ENCODE measurements at places on chromosomes 1 and 21.

GRCh38 chr1:241551759-241552638 is 19.8 kb downstream of the KMO start:
- DNase-seq, result no peak

DNA sequence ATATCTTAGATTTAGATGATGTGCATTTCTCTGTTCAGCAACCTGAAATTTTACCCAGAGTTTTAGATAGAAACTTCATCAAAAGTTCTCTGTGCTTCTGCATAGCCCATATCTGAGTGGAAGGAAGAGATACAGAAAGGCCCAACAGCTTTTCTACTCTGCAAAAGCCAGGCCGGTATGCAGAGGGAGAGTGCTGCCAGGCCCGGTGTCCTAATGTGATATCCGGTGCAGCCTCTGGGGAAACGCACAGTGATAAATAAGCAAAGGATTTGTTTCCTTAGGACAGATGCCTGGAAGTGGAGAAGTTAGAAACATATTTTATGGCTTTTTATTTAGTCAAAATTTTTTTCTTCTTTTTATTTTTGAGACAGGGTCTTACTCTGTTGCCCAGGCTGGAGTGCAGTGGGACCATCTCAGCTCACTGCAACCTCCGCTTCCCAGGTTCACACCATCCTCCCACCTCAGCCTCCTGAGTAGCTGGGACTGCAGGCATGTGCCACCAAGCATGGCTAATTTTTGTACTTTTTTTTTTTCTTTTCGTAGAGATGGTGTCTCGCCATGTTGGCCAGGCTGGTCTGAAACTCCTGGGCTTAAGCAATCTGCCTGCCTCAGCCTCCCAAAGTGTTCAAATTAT is 145.8 kb downstream of the PATJ start:
- no peak for DNase-seq

- no peak for DNase-seq
These were observed 308.8 kb upstream of the USP24 start for GRCh38 chr1:55524006-55524405.

GRCh38 chr1:106268070-106268469 is 788.4 kb upstream of the PRMT6 start:
- DNase-seq, result no peak

DNA sequence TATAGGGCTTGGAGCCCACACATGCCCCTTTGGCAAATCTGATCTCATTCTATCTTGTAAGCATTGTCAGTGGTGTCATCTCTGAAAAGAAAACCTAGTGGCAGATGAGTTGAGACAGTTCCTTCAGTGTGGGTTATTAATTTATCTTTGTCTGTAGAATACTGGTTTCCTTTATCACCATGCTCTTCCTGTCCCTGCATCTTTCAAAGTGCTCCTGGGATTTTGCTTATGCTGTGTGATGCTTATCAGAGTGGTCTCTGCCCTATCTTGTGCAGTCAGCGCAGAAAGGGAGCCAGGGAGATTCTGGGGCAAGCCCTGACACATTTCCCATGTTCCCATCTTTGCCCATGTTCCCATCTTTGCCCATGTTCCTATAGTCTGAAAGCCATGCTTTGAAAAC is 402.9 kb downstream of the RWDD3 start:
- no peak for DNase-seq

DNA sequence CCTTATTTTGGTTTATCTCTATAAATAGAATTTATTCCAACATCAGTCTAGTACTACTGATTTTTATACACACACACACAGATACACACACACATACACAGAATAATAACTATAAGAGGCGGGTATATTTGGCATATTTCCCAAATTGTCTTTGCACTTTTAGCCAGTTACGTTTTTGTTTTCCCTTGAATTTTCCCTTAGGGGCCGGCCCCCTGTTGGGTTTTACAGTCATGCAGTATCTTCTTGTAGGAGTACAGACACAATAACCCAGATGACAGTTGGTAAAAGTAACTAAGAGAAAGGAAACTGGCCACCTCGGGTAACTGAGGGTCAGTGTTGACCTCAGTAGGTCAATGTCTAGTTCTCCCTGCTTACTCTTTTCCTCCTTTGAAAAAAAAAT is 50.9 kb downstream of the DISP1 start:
- DNase-seq, result no peak

- DNase-seq, result no peak
These were observed 99.5 kb downstream of the PRKAB2 start for GRCh38 chr1:147072482-147073432.

DNA sequence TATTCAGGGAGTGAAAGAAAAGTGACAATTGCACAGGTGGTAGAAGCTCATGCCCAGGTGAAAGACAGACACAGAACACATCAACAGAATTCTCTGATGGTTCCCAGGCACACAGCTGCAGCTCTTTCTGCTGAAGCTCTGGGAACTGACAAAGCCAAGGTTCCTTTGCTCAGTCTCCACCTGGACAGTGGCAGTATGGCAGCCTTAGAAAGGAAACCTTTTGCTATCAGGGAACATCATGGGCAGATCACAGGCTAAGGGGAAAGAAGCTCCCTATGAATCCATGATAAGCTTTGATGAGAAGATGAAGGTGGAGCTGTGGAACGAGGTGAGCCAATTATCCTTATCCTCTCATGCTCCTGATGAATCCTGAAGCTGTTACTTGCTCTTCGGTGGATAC is 1.2 kb downstream of the SPRR2B start:
- DNase-seq, result no peak

GRCh38 chr1:64223329-64224151 is 20.1 kb downstream of the UBE2U start:
- DNase-seq, result peak; percentile 65

DNA sequence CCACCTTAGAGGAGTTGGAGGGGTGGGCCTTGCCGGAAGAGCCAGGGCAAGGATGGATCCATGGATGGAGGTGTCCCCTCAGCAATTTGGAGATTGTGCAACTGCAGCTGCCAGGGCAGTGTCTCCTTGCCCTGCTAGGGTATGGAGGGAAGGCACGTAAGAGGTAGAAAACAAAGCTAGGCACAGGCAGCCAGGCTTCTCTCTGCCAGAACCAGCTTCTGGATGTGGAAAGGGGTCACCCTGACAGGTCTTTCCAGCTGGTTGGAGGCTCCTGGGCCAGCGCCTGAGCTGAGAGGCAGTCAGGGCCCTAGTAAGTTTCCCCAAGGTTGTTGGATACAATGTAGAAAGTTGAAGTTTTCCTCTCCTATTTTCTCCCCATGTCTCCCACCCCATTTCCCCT is 15.2 kb upstream of the SLC25A34 start:
- no peak for DNase-seq

GRCh38 chr1:211928993-211929637 is 98.6 kb upstream of the LPGAT1 start:
- DNase-seq, result no peak

DNA sequence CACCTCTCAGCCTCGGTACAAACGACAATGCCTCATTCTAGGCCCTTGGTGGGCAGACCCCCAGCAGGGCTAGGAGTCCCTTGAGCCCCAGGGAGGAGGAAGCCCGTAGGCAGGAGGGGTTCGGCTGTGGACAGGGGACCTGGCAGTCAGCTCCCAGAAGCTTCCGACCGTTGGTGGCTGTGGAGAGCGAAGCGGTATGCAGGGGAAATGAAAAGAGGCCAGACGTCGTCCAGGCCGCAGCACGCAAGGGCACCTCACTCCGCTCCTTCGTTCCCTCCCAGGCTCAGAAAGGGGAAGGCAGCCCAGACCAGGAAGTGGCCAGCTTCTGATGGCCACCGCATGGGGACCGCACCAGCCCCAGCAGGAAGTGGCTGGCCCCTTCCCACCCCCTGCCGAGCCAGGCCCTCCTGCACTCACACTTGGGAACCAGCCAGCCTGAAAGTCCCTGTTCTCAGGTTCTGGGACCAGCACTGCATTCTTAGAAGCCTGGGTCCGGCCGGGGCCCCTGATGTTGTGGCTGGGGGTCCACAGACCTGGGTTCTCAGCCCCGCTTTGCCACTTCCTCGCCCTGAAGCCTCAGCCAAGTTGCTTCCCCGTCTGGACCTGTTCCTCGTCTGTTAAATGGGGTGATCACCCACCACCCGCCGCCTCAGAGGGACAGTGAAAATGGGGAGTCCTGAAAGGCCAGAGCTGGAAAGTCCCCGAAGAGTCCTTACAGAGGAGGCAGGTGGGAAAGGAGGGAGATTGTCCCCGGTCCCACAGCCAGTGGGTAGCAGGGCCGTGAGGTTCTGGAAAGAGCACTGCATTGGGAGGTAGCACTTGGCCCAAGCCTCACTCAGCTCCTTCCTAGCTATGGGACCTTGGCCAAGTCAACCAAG is 104.0 kb upstream of the RUNX3 start:
- DNase-seq, result no peak

GRCh38 chr1:239947801-239948200 is 143.9 kb upstream of the FMN2 start:
- no peak for DNase-seq

DNA sequence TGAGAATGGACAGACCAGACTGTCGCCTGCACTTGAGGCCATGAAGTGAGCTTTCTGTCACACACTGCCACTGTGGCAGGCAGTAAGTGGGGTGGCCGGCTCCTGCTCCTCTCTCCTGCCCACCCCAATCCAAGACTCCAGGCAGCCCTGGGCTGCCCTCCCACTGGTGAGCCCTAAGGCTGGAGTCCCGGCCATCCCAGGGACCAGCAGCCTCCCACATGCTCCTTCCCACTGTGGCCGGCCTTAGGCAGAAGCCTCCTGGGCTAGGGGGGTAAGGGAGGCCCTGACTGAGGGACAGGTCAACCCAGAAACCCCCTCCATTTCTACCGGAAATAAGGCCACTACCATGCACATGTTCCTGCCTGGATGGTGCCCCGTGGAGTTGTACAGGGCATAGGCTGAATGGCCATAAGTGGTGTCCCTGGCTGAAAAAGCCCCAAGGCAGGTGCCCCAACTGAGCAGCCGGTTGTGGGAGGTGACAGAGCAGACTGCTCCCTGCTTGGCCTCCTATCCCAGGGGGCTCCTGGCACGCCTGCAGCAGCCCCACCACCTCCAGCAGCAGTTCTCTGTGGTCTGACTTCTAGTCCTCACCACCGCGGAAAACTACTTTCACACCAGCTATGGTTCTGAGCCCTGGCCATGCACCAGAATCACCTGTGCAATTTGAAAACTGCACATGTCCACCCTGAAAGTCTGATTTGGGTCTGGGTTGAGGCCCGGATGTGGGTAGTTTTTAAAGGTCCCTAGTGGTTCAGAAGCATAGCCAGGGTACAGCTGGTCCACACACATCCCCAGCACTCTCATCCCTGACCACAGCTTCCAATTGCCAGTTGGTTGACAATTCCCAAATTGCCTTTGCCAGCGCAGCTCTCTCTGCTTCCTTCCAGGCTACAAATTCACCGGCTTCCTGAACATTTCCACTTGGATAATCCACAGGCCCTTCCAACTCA is 1.6 kb upstream of the ARTN start:
- no peak for DNase-seq

DNA sequence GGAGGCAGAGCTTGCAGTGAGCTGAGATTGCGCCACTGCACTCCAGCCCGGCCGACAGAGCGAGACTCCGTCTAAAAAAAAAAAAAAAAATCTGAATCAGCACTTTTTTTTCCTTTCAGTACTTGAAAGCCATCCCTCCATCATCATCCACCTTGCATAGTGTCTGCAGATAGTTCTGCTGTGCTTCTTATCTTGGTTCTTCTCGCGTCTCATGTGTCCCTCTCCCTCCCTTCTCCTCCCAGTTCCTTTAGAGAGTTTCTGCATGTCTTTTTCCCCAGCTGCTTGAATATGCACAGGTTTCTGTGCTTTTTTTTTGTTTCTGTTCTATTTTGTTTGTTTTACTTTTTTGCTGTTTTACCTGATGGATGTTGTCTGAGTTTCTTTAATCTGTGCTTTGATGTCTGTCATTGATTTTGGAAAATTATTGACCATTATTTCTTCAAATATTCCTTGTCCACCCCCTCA is 3.9 kb upstream of the COL18A1 start:
- DNase-seq, result no peak

- DNase-seq, result peak; percentile 62
These were observed 16.3 kb downstream of the PDZK1 start for GRCh38 chr1:145690587-145691558.

DNA sequence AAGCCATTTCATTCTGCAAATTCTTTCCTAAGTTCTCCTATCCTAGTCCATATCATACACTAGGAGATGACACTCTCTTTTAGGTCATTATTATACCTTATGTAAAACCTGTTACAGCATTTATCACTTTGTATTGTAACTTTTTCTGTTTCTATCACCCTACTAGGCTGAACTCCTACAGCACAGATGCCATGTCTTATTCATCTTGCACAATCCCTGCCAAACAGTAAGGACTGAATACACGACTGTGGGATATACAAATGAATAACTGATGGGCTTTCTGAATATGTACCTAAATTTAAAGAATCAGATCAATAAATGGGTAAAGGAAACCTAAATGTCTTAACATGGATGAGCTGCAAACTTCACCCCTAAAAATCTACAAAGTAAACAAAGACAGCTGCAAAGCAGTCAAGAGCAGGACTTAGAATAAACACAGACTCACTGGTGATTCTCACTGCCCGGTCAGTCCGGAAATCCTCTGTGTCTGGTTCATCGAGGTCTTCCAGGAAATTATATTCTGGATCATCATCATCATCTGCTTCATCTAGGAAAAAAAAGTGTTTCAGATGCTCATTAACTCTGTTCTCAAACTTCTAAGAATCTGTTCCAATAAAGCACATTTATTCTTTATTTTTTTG is 62.3 kb downstream of the GON4L start:
- DNase-seq, result no peak

DNA sequence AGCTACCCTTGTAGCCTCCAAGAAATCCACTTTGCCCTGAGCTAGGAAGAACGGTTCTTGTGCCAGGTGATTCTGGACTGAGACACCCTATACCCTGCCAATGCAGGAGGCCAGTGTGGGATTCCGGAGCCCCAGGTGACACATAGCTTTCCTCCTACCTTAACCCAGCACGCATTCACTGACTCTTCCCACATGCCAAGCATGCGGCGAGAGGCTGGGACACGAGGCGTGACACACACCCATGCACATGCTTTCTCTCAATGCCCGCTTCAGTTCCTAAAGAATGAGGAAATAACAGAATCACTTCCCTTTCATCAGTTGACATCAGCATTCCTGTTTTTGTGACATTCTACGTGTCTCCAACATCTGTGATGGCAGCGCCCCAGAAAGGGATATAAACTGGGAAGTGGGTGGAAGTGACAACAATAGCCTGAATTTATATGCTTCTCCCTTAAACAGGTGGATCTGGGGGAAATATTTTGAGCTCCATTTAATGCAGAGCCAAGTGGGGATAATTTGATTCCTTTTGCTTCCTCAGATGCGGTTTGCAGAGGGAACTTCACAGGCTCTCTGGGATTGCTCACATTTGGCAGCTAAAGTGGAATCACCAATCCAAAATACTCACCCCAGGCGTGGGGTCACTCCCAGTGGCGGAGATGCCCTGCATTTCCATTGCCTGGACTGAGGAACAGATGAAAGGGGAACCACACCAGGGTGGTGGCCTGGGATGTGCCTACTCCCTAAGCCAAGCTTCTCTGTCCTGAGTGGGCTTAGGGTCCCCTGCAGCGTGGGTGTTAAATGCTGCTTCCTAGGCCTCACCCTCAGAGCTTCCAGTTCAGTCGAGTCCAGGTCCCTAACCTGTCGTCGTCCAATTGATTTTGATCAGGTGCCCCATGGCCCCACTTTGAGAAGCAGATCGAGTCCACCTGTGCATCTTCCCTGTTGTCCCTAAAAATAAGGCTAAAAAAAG is 445.1 kb downstream of the SIPA1L2 start:
- no peak for DNase-seq

All from AG04449 (cell line).